ENCODE measurements at places on chromosomes 5 and 9.
A peak's percentile ranks its signal among the peaks of the same experiment; 100 is the strongest.

DNA sequence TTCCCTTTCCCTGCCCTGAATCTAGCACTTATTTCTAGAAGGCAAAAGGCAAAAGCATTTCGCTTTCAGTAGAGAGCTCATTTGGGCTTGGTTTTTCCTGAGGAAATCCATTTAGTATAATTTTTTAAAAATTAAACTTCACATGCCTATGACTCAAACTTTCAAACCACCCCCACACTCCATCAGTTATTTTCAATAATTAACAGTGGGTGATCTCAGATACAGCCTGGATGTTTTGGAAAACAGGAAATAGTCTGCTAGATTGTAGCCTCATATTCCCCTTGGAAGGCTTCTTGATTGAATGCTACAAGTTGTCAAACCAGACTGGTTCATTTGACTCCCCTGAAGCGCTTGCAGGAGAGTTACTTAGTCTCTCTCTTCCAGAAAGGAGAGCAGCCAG lies 40.6 kb downstream of the SEMA5A start:
- no peak for DNase-seq

DNA sequence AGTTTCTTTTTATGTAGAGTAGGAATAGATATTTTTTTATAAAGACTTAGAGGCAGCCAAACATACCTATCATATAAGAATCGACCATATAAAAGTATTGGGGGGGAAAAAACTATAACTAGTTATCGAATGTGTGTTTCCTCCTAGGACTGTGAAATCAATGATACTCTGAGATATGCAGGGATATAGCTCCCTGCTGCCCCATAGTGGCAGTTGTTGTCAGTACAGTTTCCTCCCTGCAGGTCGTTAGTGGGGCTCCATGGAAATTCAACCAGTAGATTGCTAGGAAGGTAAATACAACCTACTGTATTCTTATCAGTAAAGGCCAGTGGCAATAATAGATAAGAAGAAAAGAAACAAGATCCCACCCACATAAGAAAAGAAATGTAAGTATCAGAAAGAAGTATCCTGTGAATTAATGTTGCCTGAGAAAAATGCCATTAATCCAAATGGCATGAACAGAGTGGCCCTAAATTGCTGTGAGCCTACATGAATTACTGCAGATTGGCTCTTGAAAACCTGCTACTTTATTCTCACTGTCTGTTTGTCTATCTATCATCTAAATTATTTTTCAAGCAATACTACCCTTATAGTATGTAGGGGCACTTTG lies 136.9 kb upstream of the FBN2 start:
- no peak for DNase-seq

DNA sequence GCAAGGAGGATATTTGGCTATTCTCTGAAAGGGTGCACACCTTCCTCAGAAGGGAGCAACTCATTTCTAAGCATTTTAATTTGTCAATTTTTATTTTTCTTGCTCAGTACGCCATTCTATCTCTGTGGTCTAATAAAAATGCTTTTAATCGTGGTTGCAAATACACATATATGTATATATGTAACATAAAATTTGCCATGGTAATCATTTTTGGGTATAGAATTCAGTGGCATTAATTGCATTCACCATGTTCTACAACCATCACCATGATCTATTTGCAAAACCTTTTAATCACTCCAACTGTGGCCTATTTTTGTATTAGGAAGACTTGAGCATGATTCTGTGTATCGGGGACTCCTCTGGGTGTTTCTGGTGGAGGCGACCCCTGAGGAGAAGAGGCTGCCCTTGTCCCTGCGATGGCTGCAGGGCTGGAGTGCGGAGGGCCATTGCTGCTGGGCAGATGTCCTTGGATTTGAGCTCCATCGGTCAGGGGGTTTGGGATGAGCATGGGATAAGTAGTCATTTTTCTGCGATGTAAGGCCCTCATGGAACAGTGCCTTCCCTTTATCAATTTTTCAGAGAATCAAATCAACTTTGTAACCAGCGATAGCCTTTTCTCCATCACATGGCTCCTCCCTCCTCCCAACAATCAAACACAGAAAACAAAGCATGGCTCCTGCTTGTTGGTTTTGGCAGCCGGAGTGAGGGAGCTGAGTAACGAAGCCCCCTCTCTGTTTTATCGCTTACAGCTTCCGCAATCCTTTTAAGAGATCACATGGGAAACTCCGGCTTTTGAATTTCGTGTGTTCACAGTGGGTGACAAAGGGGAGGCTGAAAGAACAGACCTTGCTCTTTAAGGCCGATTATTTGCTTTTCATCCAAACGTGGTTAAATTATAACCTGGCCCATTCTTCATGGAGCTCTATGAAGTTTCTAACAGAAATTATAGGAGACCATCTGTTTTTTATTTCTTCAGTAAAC lies 187.3 kb downstream of the TENT4A start:
- peak; percentile 100 for DNase-seq

GRCh38 chr5:116451066-116451465 lies 123.6 kb downstream of the SEMA6A start:
- DNase-seq = no peak

DNA sequence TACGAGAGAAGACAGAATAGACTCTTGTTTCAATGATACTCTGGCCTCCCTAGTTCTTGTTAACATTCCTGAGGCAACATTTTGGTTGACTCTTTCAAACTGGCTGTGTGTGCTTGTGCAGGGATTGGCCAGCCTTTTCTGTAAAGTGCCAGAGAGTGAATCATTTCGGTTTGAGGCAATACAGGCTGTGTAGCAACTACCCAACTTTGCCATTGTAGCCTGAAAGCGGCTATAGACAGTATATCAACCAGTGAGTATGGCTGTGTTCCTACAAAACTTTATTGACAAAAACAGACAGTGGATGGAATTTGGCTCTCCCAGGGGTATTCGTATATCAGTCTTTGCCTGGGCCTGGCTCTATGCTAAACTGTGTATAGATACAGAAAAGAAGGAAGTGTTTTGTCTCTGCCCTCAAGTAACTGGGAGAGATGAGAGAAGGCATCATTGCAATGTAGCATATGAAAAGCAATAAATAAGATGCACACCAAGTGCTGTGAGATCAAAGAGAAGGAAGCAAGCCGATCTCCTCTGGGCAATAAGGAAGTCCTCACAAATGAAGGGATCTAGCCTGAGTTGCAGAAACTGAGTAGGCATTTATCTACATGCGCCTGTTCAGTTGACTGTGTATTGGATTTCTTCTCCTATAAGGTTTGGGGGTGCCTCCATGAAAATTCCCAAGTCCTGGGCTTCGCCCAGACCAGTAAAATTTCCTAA lies 568.0 kb upstream of the KLF4 start:
- DNase-seq = no peak

GRCh38 chr9:4507306-4508130 lies 17.2 kb downstream of the SLC1A1 start:
- no peak for DNase-seq

GRCh38 chr5:68757006-68757405 lies 336.8 kb upstream of the SLC30A5 start:
- DNase-seq = no peak

GRCh38 chr9:126984969-126985368 lies 70.4 kb downstream of the RALGPS1 start:
- DNase-seq = no peak

DNA sequence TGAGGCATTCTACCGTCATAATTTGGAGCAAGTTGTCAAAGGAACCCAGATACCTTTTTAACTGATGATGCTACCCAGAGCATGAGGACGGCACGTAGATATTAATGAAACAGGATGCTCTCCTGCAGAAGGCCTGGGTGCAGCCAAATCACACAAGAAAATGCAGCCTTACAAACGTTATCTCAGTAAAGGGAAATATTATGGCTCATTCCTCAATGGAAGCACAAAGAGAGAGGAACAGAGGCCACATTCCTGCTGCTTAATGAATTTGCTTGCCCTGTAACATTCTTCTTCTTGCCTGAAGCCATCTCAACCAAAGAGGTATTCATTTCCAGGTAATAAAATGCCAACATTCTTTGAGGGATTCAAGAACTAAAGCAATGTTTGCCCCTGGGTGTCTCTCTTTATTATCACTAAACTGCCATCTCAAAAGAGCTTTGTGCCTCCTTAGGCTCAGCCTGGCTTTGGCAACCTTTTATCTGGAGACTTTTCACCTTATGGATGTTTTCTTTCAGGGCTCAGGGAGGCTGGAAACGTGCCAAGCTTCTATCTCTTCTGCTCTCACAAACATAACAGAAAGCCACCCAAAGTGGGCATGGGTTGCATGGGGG lies 92.9 kb downstream of the TNC start:
- no peak for DNase-seq

DNA sequence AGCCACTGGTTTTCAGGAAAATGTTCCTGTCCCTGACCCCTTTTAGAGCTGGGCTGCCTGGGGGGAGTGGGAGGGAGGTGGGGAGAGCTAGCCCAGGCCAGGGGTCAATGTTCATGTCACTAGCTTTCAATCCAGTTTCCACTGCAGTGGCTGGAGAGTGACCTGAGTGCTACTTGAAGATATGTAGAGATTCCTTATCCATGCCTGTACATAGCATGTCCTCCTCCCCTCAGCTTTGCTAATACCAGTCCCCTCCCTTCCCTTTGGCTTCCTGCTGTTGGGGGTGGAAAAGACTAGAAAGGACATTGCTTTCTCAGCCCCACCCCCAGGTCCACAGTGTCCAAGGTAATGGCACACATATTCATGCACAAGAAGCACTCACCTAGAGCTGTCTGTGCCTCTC lies 7.8 kb downstream of the DNAJB5 start:
- DNase-seq = no peak

GRCh38 chr5:143393524-143393923 lies 10.0 kb downstream of the NR3C1 start:
- DNase-seq = no peak

- peak; percentile 39 for DNase-seq
Measured at GRCh38 chr5:143245929-143246561, 157.4 kb downstream of the NR3C1 start.

- DNase-seq = no peak
Measured at GRCh38 chr5:14896131-14896530, 24.6 kb upstream of the ANKH start.

GRCh38 chr5:174945853-174946252 lies 221.5 kb downstream of the MSX2 start:
- no peak for DNase-seq

- no peak for DNase-seq
Measured at GRCh38 chr9:35269919-35270318, 108.1 kb downstream of the UNC13B start.

GRCh38 chr5:36310138-36310537 lies 8.4 kb upstream of the RANBP3L start:
- no peak for DNase-seq

DNA sequence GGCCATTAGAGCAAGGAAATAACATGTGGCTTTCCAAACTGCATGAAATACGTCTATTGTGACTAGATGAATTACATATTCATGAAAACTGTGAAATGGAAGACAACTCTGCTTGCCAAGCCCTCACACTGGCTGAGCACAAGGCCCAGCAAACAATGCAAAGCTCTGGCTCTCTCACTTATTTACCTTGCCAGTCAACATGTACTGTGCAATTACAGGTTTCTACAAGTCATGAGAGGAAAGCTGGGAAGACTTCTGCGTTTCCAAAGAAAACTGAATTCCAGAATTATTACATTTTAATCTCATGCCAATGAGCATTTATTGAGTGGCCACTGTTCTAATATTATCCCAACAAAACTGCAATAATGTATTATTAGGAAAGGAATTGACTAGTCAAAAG lies 12.1 kb upstream of the C5orf63 start:
- no peak for DNase-seq

GRCh38 chr5:78501411-78502352 lies 141.3 kb downstream of the SCAMP1 start:
- DNase-seq = no peak
